ELR (cell line): ENCODE measurements at places on chromosomes 4 and X.

- DNase-seq = no peak
These were observed 21.9 kb downstream of the AP1AR start for GRCh38 chr4:112253382-112254000.

GRCh38 chr4:68591204-68591603 is 15.1 kb upstream of the UGT2B17 start:
- DNase-seq = peak; percentile 42

DNA sequence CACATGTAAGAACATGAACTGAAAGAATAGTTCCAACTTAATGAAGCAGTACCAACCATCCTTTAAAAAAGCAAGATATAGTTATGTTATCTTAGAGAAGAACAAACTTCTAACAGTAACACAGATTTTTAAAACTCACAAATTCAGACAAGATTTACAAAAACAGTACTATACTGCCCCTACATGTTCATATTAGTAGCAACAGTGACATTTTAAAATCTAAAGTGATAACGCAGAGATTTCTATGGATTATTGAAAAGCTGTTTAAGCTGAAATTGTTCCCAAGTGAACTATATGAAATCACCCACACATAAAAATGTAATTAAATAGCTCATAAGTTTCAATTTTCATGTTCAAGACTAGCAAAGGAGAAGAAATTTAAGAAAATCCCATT is 166.0 kb downstream of the FBXW7 start:
- peak; percentile 18 for DNase-seq

GRCh38 chr4:138650929-138651448 is 364.6 kb upstream of the NOCT start:
- DNase-seq = peak; percentile 94

- DNase-seq = no peak
These were observed 101.3 kb downstream of the PALLD start for GRCh38 chr4:168598191-168598590.

GRCh38 chrX:22159071-22159470 is 113.6 kb upstream of the CBLL2 start:
- DNase-seq = peak; percentile 45

DNA sequence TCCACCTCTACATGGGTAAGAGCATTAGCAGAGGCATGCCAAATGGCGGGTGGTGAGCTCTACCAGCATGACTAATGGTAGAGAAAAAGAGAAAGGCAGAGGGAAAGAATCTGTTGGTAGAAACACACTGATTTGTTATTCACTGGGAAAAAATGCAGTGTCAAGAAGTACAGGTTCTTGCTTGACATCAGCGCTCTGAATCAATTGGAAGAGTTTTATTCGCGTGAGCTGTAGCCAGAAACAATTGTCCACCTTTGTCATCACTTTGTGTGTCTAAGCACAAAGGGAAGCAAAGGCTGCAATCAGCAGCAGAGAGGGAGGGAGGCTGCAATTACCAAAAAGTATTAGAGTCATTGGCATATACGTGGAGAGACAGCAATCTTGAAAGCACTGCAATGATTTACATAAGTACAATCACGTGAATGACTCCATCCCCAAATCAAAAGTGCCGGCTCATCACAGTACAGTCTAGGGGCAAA is 67.7 kb upstream of the HS3ST1 start:
- DNase-seq = no peak

DNA sequence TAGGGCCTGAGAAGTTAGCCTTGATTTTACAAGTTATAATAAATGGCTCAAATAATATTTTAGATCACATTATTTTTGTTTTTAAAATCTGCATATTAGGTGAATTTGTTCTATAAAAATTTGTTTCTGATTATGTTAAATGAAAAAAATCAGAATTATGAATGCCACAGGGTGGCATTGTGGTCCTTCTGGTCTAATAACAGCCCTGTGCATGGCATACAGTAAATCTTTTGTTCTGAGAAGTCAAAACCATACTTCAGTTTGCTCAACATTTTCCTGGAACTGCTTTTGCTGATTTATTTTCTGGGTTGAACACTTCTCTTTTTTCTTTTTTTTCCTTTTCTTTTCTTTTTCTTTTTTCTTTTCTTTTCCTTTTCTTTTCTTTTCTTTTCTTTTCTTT is 101.0 kb upstream of the UBQLN2 start:
- no peak for DNase-seq

DNA sequence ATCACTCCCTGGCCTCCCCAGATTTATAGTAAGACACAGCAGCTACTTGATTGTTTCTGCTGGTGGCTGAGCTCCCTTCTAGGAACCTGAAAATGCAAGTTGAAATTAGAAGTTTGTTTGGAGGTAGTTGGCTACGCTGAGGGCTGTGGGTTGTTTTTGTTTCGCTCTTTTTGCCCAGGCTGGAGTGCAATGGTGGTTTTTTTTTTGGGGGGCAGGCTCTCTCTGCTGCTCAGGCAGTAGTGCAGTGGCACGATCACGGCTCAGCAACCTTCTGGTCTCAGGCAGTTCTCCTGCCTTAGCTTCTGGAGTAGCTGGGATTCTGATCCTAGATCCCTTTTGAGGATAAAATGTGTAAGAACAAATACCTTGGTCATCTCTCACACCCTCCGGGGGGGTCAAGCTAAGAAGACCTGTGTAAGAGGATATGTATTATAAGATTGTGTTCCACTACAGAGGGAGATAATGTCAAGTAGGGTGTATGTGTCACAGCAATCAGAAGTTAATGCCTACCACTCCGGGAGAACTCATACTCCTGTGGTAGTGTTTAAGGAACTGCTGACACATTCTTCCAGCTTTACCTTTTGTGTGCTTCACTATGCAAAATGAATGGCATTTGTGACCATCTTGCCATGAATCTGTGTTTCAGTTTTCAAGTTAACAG is 9.7 kb downstream of the JADE1 start:
- DNase-seq = peak; percentile 3

DNA sequence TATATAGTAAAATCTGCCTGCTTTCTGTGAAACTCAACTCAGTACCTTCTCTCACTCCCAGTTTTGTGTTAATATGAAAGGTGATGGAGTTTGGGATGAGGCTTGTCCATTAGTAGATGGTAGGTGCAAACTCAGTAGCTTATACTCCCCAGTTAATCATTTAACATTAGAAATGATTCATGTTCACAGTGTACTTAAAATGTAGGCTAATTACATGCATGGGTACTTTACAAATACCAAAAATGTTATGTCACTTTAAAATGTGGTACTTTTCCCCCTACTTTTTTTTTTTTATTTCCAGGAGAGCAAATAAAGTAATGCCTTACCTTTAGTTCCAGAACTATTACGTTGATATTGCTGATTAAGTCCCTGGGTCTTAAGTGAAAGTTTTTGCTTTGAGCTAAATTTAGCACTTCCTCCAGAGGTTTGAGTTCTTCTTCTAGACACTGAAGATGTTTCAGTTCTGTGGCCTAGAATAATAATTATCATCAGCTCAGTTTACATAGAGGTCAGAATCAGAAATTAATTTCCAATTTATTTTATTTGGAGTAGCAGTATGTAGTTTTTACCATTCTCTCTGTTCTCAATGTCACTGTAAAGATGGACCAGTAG is 3.0 kb downstream of the IL2 start:
- no peak for DNase-seq

DNA sequence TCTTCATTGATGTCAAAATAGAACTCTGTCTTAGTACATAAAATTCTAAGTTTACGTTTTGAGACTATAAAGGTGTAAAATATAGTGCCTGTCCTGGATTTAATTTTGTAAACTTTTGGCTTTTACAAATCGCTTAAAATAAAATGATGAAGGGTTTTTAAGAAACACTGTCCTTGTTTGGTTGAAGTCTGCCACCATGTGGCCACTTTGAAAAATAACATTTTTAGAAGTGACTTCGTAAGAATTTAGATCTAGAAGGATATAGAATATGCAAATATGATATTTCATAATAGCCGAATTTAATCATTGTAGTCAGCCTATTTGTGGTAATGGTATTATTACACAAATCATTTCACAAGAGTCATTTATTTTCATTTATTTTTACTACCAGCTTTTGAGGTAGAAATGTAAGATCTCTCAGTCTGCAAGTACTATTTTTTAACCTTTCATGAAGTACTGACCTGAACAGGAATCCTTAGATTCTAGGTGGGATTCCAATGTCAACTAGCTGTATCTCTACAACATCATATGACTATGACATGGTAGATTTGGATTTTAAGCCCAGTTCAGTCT is 31.0 kb upstream of the FAT4 start:
- peak; percentile 51 for DNase-seq

- DNase-seq = no peak
These were observed 2.7 kb downstream of the GASK1B start for GRCh38 chr4:158169931-158170690.

DNA sequence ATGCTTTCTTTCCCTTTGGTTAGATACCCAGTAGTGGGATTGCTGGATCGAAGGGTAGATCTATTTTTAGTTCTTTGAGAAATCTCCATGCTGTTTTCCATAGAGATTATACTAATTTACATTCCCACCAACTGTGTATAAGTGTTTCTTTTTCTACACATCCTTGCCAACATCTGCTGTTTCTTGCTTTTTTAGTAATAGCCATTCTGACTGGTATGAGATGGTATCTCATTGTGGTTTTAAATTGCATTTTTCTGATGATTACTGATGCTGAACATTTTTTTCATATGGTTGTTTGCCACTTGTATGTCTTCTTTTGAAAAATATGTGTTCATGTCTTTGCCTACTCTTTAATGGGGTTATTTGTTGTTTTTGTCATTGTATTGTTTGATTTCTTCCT is 6.6 kb upstream of the AGA start:
- DNase-seq = peak; percentile 74

- peak; percentile 66 for DNase-seq
These were observed 2.2 kb downstream of the MAMLD1 start for GRCh38 chrX:150365051-150365989.

DNA sequence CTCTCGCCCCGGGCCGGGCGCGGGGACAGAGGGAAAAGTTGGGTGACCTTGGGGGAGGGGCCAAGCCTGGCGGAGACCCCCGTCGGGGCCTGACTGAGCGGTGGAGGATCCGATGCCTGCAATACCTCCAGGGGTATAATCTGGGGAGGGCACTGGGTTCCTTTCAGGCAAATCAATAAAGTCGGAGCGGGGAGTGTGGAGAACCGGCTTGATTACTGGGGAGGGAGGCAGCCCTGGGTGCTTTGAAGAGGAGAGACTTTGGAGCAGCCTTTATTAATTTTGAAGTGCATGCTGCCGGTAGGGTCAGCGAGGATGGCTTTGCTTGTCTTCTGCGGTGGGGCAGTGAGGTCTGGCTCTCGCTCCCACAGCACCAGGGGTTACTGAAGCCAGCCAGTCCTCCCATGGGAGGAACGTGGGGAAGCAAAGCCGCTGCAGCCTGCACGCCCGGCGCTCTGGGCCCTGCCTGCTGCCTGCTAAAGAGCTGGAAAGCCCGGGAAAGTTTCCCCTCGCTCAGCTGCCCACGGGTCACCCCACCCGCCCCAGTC is 403 bp upstream of the LGI2 start:
- no peak for DNase-seq

DNA sequence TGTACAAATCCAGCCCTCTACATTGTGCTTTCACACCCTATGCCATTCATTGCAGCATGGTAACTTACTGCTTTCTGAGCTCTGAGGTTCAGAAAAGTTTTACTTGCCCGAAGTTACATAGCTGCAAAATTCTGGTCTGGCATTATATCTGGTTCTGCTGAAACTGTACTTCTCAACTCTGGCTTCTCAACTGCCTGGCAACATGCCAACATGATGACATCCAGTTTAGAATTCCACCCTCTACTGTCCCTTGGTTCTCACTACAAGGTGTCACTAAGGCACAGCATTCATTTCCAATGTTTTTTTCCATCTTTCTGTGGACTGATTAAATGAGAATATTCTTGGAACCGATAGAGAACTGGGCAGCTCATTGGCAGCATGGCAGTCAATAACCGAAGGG is 242.9 kb upstream of the PRPS2 start:
- no peak for DNase-seq

DNA sequence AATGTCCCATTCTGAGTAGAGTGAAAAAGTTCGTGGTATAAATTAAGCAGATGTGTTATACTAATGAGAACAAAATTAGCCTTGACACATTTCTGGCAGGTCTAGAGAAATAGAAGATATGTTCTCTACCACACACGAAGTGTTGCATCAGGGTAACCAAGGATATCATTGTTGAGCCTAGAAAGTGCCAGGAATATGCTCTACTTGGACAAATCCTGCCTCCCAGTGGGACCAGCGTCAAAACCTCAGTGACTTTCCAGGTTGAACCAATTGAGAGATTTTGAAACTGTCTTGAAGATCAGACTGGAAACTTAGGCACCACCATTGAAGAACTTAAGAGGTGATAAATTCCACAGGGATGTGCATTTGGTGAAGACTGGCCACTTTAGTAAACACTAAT is 115.9 kb downstream of the HPGD start:
- no peak for DNase-seq

DNA sequence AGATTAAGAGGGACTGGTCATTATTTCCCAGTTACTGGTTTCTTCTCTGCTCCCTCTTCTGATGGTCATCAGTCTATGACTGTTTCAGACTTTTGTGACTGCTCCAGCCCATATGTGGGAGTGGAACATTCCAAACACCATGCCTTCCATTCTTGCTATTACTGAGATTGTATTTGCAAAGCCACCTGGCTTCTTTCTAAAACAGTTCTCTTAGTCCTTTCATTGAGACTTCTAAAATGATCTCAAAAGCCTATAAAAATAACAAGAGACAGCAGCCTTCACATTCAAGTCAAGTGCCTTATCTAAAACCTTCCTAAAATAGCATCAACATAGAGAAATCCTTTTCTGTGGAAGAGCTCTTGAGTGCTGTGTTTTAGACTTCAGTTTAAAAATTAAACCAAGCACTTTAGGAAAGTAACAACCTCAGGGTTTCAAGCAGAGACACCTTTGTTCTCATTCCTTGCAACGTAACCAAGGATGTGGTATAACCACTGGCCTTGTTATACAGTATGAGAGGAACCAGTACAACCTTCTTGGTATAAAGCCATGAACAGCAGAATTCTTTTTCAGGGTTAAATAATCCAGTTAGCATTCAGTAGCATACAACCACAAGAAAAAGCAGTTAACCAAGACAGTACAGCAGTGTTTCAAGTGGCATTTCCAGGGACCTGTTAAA is 97.1 kb downstream of the NFKB1 start:
- no peak for DNase-seq

GRCh38 chr4:11546391-11547175 is 117.9 kb upstream of the HS3ST1 start:
- DNase-seq = no peak

GRCh38 chrX:123436512-123437136 is 252.5 kb downstream of the GRIA3 start:
- no peak for DNase-seq

- DNase-seq = no peak
These were observed 40.5 kb upstream of the GPR78 start for GRCh38 chr4:8539661-8540060.

- no peak for DNase-seq
These were observed 25.1 kb upstream of the SH3RF1 start for GRCh38 chr4:169295822-169296221.

DNA sequence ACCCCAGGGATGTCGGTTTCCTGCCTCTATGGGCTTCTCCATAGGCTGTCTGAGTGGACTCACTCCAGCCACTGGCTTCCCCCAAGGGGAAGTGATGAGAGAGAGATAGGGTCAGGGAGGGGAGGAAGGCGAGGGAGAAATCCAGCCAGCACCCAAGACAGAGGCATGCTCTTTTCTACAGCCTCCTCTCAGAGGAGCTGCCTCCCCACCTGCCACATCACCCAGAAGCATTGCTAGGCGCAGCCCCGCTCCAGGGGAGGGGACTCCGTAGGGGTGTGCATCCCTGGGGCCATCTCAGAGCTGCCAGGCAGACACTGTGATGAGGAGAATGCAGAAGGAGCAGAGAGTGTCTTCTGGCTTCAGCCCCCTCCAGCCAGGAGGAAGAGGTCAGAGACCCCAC is 109.5 kb upstream of the NKX1-1 start:
- no peak for DNase-seq
